ENCODE measurements at places on chromosomes 3 and 15.

DNA sequence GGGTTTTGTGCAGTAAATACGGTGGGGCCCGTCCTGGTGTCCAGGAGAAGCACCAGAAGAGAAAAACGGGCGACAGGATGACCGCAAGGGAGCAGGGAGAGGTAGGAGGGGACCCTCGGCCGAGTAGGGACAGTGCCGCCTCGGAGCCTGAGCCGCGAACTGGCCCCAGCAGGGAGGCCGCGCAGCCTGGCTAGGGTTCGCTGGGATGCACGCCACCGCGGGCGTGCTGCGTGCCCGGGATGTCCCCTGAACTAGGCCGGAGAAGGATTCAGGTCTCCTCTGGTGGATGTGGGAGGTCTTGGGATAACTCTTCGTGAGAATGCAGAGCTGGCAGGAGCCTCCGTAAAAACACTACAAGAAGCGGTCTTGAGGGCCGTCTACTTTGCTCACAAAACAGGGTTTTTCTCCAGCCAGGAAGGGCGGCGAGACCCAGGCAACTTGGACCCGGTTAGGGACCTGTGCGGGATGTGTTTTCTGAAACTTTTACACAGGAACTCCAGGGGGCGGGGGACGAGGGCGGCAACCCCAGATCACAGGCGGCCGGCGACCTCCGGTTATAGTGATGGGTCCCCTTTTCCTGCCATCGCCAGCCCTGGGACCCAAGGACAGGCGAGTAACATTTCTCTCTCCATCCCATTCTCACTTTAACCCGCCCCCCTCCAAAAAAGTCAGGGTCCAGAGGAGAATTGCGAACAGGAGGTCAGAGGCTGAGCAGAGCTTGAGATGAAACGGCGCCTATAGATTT, 35.5 kb downstream of the NR2F2 start:
- no peak for DNase-seq

DNA sequence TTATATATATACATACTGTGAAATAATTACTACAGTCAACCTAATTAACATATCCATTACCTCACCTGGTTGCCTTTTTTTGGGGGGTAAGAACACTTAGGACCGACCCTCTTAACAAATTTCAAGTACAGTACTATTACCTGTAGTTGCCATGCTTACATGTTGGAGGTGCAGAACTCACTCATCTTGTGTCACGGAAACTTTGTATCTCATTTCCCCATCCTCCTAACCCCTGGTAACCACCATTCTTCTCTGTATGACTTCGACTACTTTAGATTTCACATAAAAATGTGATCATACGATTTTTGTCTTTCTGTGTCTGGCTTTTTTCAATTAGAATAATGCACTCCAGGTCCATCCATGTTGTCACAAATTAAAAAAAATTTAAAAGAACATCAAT, 55.5 kb upstream of the MELTF start:
- DNase-seq = no peak

DNA sequence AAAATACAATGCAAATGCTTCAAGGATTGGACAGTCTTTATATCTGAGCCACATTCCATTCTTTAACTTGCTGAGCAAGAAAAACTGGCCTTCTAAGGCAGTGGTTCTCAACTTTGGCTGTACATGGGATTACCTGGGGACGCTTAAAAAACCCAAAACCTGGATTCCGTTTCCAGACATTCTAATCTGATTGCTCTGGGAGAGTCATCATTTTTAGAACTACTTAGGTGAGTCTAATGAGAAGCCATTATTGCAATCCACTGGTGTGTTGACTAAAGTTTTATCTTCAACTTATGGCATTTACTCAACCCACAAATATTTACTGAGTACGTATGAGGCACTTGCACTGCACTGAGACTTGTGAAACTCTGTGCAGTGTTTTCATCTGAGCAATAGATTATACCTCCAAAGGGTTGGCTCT, 195.7 kb upstream of the ATP11B start:
- DNase-seq = no peak

DNA sequence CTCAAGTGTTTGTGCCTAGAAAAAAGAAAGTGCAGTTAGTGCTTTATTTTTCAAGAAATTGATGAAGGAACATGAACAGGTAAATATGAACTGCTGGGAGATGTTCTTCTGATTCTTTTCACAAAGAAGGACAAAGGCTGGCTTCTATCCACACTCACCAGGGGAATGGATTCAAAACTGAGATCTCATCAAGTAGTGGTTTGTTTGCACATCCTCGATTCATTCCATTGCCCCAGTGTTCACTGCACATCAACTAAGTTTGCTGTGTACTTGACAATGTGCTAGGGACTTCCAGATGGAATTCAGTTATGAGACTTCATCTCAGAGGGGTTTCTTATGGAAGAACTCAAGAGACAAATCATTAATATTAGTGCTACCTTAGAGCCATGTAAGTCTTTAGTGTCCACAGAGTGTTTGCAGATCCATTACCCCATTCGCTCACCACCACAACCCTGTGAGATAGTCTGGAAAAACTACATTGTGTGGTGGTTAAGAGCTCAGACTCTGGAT, 332.9 kb upstream of the PPP2R3A start:
- no peak for DNase-seq

GRCh38 chr15:31296646-31297574, 29.7 kb upstream of the KLF13 start:
- DNase-seq = no peak

DNA sequence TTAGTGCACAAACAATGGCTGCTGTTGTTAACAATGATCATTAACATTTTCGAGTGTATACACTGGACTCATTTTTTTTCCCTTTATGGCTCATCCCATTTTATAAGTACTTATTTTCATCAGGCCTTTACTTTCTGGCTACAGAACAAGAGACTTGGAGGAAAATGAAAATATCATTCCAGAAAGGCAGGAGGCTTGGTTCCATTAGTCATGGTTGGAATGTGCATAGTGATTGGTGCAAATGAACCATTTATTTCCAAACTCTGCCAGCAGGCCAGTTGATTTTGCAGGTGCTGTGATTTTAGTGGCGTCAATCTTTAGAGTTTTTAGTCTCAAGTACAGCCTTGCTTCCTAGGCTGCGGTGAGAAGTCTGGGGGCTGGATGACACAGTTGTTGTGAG, 151.8 kb downstream of the ITPR1 start:
- DNase-seq = no peak
